ENCODE measurements at places on chromosomes 13 and 19.

DNA sequence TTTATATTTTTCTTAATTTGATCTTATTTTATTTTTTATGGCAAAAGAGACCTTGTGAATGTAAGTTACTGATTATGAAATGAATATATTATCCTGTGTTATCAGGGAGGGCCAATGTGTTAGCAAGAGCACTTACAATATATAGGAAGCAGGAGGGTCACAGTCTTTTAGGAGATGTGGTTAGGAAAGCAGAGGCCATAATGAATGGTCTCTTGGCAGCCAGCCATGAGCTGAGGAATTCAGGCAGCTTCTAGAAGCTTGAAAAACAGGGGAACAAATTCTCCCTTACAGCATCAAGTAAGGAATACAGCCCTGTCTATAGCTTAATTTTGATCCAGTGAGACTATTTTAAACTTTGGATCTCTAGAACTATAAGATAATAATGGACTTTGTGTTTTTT is 2374.6 kb downstream of the PCDH9 start:
- peak; percentile 37 for DNase-seq
- H3K36me3 ChIP-seq, result no peaks in the 10 kb centered on the region
- H3K27me3 ChIP-seq, result no peaks in the 10 kb centered on the region
- no peak overlapping the region for H3K27ac ChIP-seq
- H3K4me1 ChIP-seq, result no peaks in the 10 kb centered on the region

DNA sequence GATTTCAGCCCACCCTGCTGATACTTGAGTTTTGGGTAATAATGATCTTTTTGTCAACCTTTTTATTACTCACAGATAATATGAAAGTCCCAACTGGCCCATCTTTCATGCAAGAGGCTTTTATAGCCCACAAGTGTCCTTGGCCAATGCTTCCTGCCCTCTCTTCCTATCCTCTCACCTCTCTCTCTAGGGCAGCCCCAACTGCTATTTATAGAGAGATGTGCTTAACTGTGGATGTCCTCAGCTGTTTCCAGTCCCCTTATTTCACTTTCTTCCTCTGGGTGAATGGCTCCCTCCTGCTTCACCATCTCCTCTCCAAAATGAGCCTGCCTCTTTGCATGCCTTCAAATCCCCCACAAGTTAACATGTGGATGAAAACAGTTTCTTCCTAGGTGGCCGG is 27.4 kb downstream of the ARHGEF7 start:
- no peak for DNase-seq
- H3K4me3 ChIP-seq, result no peak overlapping the region
- H3K27ac ChIP-seq, result no peak overlapping the region

DNA sequence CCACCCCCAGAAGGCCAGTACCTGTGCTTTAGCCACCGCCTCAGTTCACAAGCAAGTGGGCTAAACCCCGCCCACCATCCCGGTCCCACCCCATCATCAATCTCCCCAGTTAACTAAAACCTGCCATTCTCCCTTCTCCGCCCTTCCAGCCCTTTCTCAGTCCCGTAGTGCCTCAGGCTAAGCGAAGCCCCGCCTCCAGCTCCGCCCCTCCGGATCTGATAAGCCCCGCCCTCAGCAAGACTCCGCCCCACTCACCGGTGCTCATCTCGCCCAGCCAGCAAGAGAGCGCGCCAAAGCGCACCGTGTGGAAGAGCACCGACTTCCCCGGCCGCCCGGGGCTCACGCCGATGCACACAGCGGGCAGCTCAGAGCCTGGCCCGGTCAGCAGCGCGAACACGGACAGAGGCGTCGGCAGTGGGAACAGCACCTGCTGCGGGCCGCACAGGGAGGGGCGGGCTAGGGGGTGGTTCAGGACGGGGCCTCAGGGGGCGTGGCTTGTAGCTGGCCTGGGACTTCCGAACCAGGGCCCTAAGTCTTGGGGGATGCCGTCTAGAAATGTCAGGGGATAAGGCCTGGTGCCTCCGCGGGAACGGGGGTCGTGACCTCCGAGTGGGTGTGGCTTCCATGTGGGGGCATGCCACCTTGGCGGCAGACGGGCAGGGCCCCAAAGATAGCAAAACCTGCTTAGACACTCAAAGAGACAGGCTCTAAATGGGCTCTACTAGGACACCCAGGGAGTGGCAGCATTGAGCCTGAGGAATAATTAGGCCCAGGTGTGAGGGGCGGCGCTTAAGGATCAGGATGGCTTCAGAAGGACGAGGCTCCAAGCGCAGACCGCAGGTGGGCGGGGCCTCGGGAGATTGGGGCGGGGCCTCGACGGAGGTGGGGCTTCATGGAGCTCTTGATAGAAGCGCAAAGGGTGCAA is 21.4 kb downstream of the MAP4K1 start:
- no peaks in the 10 kb centered on the region for H3K36me3 ChIP-seq
- H3K27ac ChIP-seq, result no peak overlapping the region
- no peaks in the 10 kb centered on the region for H3K4me1 ChIP-seq
- peaks cover 2% of the 10 kb centered on the region for H3K27me3 ChIP-seq

- H3K27ac ChIP-seq, result no peak overlapping the region
- no peak for DNase-seq
- no peaks in the 10 kb centered on the region for H3K36me3 ChIP-seq
- peaks cover 4% of the 10 kb centered on the region for H3K4me1 ChIP-seq
Observed at GRCh38 chr13:29855009-29855408, 4.6 kb upstream of the UBL3 start.

GRCh38 chr19:35194012-35194984 is 34.2 kb downstream of the FAM187B start:
- H3K36me3 ChIP-seq, result no peaks in the 10 kb centered on the region
- H3K27me3 ChIP-seq, result no peaks in the 10 kb centered on the region
- DNase-seq, result no peak
- H3K27ac ChIP-seq, result no peak overlapping the region
- no peaks in the 10 kb centered on the region for H3K4me1 ChIP-seq
- H3K4me3 ChIP-seq, result no peak overlapping the region

GRCh38 chr19:4506449-4507149 is 11.7 kb downstream of the PLIN4 start:
- peak; percentile 80 for DNase-seq
- H3K4me1 ChIP-seq, result peaks cover 4% of the 10 kb centered on the region
- no peak overlapping the region for H3K4me3 ChIP-seq
- no peaks in the 10 kb centered on the region for H3K27me3 ChIP-seq

GRCh38 chr19:41689993-41690800 is 2.1 kb upstream of the CEACAM7 start:
- no peak overlapping the region for H3K27ac ChIP-seq
- DNase-seq, result no peak
- no peak overlapping the region for H3K4me3 ChIP-seq
- H3K4me1 ChIP-seq, result no peaks in the 10 kb centered on the region

GRCh38 chr13:89199138-89199537 is 1528.0 kb downstream of the SLITRK5 start:
- no peak overlapping the region for H3K27ac ChIP-seq
- no peaks in the 10 kb centered on the region for H3K27me3 ChIP-seq
- no peaks in the 10 kb centered on the region for H3K4me1 ChIP-seq
- no peaks in the 10 kb centered on the region for H3K36me3 ChIP-seq

- no peaks in the 10 kb centered on the region for H3K36me3 ChIP-seq
- peak within 1 kb of the TSS; percentile 82 for H3K4me3 ChIP-seq
- peak within 1 kb of the TSS; percentile 98 for H3K27ac ChIP-seq
- peaks cover 9% of the 10 kb centered on the region for H3K4me1 ChIP-seq
Observed at GRCh38 chr13:74134221-74134776, at the start of gene KLF12. KLF12 (minus strand) TSS chr13:74134404.

- no peak for DNase-seq
- no peaks in the 10 kb centered on the region for H3K36me3 ChIP-seq
- H3K4me1 ChIP-seq, result peaks cover 2% of the 10 kb centered on the region
- H3K27me3 ChIP-seq, result no peaks in the 10 kb centered on the region
- no peak overlapping the region for H3K4me3 ChIP-seq
Observed at GRCh38 chr19:46766569-46767317, 20.5 kb upstream of the STRN4 start.

DNA sequence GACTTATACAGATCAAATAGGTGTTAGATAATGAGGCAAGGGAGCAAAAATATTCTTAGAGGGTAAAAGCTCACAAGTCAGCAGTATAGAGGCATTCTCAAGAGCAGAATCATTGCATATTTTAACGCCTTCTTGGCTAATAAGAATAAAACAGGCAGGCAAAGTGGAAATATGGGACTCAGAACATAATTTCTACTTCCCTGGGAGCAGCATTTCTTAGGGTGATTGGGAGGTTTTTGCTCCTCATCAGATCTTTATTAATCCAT is 39.6 kb downstream of the LHFPL6 start:
- H3K4me1 ChIP-seq, result peaks cover 10% of the 10 kb centered on the region
- H3K27me3 ChIP-seq, result no peaks in the 10 kb centered on the region
- no peak overlapping the region for H3K4me3 ChIP-seq
